ENCODE measurements at places on chromosomes 6 and 20.
A peak's percentile ranks its signal among the peaks of the same experiment; 100 is the strongest.

DNA sequence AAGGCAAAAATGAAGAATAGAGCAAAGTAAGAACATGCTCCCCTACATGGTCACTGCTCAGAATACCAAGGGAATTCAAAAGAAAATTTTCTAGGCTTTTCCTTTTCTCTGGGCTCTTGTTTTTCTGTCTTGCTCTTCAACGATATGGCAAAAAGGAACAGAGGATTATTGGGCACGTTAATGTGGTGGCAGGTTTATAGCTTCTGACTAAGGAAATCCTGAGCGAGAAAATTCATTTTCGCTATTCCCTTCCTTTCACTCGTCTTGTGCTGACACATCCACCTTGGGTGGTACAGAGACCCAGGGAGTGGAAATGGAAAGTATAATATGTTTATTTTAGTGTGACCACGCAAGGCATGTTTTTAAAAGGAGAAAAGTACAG, 132.8 kb downstream of the TRIM27 start:
- DNase-seq: no peak

GRCh38 chr6:100454551-100455229, 10.0 kb downstream of the SIM1 start:
- DNase-seq: no peak

DNA sequence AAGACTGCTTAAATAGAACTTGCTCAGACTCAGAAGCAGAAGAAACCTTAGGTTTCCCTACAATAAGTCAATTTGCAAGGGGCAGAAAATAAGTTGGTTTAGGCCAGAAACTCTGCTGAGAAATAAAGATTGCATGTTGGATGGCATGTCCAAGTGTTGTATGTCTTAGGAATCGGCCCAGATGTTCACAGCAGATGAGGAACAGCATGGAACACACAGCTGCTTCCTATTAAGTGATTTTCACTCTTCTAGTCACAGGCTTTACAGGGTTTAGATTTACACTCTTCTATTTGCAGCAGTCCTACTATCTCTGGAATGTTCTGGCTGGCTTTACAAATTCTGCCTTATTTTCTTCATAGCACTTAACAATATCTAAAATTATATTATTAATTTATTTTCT, 3.2 kb downstream of the ZKSCAN4 start:
- no peak for DNase-seq

DNA sequence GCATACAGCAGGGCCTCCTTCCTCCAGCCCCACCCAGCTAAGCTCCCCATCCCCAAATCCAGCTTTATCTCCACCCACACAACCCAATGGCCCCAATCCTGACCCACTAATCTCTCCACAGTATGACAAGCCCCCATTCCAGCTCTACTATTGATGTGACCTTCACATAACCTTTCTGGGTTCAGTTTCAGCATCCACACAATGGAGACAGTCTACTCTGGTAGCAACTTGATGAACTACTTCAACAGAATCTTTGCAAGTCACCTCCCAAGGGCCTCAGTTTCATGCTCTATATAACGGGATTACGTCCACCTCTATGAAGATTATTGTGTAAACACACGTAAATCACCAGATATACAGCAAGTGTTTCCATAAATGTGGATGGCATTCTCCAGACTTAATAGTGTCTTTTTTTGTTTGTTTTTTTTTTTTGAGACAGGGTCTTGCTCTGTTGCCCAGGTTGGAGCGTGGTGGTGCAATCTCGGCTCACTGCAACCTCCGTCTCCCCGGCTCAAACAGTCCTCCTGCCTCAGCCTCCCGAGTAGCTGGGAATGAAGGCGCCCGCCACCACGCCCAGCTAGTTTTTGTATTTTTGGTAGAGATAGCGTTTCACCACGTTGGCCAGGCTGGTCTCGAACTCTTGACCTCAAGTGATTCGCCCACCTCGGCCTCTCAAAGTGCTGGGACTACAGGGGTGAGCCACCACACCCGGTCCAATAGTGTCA, 1.4 kb downstream of the AHCY start:
- DNase-seq: no peak

- peak; percentile 100 for DNase-seq
These were observed at the start of gene SPAG4 for GRCh38 chr20:35615667-35616464. Gene SPAG4, plus strand, starts transcription at chr20:35615829. Its CDS starts 175 bp downstream, at chr20:35616004.

GRCh38 chr6:70107852-70108629, 194.8 kb downstream of the COL9A1 start:
- DNase-seq: no peak

DNA sequence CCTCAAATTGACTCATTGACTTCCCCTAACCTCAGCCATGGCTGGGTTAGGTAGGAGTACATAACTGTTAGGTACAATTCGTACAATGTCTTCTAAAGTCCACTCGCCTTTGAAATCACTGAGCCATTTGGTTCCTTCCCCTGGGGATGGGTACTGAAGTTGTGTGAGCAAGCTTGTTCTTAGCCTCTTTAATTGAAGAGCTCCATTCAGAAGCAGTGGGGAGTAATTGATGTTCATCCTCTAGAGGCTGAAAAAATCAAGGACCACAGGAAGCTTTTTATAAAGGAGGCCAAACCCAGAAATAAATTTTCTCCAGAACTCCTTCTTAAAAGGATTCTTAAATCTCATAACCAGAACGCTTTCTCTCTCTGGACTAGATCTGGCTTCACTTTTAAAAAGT, 60.6 kb downstream of the ANKS1A start:
- DNase-seq: no peak

- peak; percentile 37 for DNase-seq
These were observed at the start of gene HLA-DQB1 for GRCh38 chr6:32666420-32667300. Gene HLA-DQB1, minus strand, starts transcription at chr6:32666657. Its CDS starts 50 bp downstream, at chr6:32666607.

- no peak for DNase-seq
These were observed 198.7 kb downstream of the MOXD1 start for GRCh38 chr6:132202574-132202973.

DNA sequence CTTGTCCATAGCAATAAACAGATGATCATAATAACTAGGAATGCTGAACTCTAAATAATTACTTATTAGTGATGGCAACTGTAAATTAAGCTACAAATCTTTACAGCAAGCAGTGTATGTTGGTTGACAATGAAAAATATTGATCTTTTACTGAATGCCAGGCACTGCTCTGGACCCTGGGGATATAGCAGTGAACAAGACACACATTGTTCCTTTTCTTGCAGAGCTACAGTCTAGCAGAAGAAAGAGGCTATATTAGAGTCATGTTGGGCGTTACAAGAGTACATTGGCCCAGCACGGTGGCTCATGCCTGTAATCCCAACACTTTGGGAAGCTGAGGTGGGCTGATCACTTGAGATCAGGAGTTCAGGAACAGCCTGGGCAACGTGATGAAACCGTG, 11.5 kb downstream of the PXT1 start:
- no peak for DNase-seq

DNA sequence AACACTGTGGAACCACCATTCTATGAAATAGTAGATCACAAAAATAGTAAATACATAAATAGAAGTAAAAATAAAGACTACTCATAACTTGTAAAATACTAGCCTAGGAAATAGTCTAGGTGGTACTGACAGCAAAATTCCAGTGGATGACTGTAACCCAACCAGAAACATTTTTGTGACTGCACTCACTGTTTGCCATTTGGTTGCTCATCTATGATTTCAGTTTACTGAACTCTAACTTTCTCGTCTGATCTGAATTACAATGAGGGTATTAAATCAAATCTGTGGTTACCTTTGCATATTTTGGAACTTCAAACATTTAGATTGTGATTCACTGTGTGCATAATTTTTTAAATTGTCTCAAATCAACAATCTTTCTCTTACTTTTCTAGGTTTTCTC, 151.1 kb downstream of the KHDC1L start:
- no peak for DNase-seq

DNA sequence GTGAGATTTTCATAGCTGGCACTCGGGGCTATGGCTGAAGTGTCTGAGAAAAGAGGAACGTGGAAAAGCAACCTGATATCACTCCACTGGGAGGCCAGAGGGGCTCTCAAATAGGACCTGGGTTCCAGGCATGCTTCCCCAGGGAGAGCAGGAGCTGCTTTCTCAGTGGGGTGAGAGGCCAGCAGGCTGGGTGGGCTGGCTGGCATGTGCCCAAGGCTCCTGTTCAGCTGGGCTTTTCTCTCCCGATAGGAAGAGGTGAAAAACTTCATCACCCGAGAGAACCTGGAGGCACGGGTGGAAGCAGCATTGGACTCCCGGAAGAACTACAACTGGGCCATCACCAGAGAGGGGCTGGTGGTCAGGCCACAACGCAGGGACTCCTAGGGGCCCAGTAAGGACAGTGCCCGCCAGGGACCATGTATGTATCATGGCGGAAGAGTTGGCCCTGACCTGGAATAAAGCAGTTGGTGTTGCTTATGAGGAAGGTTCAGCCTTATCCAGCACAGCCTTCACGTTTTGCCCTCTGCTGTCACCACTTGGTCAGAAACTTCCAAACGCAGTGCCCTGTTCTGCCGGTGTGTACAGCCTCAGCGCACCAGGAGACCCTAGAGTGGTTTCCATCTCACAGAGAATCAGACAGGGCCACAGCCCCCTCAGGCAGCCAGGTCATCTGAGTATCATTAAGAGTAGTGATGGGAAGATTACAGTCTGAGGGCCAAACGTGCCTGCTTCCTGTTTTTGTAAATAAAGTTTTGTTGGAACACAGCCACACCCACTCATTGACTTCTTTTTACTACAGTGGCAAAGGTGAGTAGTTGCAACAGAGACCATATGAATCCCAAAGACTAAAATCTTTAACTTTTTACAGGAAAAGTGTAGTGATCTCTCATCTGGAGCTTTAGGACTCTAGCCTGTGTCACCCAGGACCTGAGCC, 1.9 kb downstream of the MRPS26 start:
- DNase-seq: no peak

DNA sequence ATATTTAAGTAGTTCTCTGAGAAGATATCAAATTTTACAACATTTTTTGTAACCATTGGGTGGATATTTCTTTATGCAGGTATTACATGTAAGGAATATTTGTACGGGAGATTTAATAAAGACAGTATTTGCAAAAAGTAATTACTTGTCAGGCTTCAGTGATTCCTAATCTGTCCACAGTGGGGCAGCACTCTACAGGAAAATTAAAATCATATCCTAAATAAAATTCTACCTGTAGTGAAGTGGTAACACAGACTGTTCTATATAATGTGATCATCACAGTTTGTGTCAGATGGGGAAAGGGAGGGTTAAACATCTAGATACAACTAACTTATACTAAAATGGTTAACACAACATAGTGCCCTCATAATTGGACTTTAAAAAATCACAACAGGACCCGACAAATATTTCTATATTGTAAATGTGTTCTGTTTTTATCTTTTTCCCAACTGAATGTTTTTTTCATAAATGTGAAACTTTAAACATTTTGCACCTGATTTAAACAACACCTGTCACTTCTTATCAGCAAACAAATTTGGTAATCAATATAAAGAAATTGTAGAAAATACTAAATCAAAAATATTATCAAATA, 145.6 kb upstream of the MANEA start:
- DNase-seq: no peak

GRCh38 chr20:24647713-24648112, 178.3 kb downstream of the SYNDIG1 start:
- DNase-seq: no peak

DNA sequence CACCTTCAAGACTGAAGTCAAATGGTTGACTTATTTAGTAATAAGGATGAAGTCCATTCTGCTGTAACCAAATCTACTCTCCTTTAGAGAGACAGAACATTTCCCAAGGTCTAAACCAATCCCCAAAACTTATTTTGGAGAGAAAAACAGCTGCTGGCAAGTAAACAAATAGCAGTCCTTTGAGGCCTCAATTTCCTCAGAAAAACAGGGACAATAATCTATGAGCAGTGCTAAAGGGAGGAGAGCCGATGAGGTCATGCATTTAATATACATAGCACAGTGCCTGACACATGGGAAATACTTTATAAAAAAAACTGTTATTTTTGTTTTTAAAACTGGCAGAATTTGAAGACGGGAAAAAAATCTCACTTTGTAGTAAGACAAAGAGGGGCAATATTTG, 526.0 kb downstream of the EPM2A start:
- no peak for DNase-seq

GRCh38 chr20:20744170-20744725, 31.8 kb upstream of the RALGAPA2 start:
- DNase-seq: no peak

- DNase-seq: peak; percentile 13
These were observed 48.8 kb upstream of the ZNF217 start for GRCh38 chr20:53642196-53643030.

DNA sequence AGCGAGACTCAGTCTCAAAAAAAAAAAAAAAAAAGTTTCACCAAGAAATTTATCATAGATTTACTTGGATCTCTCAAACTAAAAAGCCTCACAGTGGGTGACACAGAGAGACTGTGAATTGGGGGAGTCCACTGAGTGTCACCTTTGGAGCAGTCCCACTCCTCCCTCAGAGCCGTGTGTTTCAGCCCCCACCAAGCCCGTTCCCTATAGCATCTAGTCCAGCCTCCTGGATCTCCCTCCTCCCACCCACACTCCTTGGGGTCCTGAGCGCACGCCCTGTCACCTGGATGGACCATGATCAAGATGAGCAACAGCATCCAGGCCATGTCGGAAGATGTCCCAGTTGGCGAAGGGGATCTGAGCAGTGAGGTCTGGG, 422 bp downstream of the NCR3 start:
- DNase-seq: no peak

- no peak for DNase-seq
These were observed 9.6 kb upstream of the NRM start for GRCh38 chr6:30700340-30700739.

GRCh38 chr6:139923964-139924475, 549.6 kb upstream of the CITED2 start:
- no peak for DNase-seq

DNA sequence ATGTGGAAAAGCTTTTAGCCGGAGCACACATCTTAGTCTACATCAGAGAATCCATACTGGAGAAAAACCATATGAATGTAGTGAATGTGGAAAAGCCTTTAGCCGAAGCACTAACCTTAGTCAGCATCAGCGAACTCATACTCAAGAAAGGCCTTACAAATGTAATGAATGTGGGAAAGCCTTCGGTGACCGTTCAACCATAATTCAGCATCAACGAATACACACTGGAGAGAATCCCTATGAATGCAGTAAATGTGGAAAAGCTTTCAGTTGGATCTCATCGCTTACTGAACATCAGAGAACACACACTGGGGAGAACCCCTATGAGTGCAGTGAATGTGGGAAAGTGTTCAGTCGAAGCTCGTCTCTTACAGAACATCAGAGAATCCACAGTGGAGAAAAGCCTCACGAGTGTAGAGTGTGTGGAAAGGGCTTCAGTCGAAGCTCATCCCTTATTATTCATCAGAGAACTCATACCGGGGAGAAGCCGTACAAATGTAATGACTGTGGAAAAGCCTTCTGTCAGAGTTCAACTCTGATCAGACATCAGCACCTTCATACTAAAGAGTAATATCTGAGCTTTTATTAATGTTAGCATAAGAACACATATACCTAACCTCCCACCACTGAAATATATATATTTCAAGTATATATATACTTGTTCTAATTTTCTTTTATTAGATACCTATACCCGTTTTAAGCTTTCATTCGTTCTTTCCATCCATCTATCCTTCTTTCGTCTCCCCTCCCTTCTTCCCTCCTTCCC, 12.5 kb downstream of the ZNF391 start:
- DNase-seq: no peak

DNA sequence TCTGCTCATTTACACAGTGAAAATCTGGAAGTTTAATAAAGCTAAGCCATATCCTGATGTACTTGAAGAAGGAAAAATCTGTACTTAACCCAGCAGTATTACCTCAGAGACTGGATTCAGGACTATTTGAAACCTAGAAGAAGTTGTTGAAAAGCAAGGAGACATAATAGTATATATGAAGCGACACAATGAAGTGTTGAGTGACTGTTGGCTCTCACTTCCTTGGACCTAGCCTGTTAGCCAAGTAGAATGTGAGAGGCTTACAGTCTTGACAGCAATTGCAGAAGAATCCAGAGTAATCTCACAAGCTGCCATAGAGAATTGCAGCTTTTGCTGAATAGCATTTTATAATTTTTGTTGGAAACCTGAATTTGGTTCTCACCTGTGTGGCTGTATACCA, 26.7 kb downstream of the SMAP1 start:
- no peak for DNase-seq
